Trophoblast cell (in vitro differentiated cells and primary cell): ENCODE measurements at places on chromosomes 1 and 21.

DNA sequence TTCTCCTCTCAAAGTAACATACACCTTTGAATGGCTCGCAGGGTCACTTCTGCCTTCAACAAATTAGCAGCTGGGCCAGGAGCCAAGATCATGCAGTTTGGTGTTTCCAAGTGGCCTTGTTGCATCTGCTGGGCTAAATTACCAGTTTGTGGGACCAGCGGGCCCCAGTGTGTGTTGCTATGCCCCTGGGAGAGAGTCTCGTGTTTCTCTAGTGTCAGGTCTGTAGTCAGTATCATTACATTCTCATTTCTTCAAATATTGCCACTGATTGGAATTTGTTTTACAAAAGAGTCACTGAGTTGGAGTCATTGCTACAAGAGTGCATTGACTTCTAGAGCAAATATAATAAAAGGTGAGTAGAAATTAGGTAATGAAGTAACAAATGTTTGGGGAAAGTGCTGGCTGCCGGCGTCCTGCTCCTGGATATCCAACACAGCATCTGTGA, 35.5 kb downstream of the RHOU start:
- DNase-seq: no peak

DNA sequence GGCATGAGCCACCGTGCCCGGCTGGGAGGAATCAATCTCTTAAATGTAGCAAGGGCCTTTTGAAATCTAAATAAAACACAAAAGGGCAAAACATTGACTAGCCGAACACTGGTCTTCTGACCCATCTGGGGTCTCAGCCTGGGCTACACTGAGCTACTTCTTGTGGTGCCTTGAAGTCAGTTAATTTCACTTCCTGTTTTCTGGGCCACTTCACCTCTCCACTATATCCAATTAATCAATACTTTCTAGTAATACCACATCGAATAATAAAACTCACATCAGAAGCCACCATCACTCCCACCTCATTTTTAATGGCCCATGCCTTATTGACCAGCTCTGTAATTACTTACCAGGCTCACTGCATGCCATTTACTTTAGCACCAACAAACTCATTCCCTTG, 138.0 kb upstream of the SAMSN1 start:
- no peak for DNase-seq

DNA sequence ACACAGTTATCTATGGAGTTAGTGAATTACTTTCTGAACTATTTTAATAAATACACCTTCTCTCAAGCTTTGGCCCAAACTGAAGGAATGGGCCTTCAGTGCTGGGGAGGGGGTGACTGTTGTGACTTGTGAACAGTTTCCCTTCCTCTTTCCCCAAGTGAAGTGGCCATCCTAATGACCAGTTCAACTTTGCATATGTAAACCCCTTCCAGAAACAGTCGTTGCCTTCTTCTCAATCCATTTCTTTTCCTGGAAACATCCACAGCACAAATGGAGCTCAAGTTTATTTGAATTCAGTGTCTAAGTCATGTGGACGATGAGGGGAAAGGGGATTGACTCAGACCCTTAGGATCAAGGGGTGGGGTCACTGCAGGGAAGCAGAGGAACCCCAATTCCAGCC, 1.3 kb upstream of the INPP5B start:
- DNase-seq: no peak

DNA sequence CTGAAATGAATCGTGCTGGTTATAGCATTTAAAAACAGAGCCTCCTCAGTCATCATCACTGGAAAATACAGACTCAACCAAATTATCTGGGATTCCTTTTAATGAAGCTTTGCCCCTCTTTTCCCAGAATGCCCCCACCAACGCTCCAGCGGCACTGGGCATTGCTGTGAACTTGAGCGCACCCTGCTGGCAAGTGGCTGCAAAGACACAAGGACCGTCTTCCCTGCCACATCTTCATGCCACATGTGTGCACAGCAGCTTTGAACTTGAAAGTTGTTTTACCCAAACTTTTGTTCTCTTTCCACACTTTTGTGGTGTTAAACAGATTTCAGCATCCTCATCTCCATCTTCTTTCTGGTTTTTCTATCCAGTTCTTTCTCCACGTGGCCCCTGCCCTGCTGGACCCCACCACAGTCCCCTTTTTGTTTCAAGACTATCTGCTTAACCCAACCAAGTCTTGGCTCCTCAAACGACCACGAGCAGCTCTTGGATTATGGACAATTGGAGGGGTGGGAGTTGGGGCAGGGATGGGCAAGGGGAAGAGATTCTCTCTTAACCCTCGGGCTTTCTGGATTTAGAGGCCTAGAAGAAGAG, 12.8 kb upstream of the LMX1A start:
- DNase-seq: peak; percentile 66

DNA sequence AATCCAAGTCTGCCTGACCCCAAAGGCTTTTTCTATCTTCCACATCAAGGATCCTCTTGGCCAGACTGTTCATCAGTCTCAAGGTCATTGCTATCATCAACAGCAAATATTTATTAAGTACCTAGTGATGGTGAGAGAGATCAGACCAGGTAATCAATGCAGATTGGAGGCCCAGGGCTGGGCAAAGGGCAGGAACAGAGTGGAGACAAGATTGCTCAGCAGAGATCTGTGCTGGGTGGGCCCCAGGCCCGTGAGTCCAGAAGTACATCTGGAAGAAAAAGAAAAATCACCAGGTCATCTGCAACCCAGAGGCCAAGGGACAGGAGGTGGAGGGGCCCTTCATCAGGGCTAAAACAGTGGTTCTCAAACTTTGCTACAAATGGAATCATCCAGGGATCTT, 10.1 kb upstream of the PAQR7 start:
- no peak for DNase-seq

- DNase-seq: no peak
Measured at GRCh38 chr1:213988507-213989001, 781 bp downstream of the PROX1 start.

DNA sequence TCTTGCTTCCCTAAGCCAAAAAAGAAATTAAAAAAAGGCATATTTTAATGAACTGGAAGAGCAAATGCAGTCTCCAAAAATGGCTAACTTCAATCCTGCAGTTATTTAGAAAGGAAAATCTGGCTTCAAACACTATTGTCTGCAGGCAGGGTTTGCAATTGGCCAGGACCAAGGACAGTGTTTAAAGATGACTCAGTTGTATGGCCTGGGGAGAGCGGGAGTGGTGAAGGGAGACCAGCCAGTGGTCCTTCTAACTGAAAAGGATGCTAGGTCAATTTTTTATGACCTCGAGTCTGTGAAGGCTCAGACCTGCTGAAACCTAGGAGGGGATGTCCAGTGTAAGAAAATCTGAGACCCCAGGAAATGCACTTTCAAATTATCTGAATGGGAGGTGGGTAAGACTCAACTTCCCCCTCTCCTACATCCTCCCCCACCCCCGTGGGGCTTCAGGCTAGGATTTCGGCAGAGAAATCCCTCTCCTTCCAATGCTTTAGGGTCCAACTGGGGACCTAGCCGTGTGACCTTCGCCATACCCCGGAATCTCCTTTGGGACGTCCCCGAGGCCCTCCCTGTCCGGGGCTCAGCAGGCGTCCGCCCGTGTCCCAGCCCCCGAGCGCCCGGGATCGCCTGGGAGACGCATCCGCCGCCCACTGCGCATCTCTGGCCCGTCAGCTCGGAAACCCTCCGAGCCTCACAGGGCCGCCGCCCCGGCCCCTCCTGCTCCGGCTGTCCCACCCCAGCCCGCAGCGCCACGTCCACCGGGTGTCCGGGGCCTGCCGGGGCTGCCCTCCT, 602 bp upstream of the RIMKLA start:
- DNase-seq: peak; percentile 31

- DNase-seq: no peak
Measured at GRCh38 chr1:27622828-27623227, 12.2 kb downstream of the FGR start.

DNA sequence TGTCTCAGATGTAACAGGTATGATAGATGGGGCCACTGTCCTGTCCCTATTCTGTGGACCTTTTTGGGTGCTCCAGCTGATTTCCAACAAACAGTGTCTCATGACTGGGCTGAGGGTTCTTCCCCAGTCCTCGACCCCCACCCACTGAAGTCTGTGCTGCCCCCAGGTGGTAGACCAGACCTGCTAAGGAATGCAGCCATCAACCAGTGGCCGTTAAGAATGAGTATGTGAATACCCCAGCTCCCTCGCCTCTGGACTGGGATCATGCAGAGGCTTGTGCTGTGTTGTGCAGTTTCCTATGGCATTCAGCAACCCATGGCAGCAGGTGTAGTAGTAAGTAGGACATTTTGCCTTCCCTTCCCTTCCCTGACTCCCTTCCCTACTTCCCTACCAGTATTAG, 183.1 kb upstream of the KAZN start:
- DNase-seq: no peak

GRCh38 chr1:31585736-31586365, 9.5 kb downstream of the TINAGL1 start:
- DNase-seq: no peak

DNA sequence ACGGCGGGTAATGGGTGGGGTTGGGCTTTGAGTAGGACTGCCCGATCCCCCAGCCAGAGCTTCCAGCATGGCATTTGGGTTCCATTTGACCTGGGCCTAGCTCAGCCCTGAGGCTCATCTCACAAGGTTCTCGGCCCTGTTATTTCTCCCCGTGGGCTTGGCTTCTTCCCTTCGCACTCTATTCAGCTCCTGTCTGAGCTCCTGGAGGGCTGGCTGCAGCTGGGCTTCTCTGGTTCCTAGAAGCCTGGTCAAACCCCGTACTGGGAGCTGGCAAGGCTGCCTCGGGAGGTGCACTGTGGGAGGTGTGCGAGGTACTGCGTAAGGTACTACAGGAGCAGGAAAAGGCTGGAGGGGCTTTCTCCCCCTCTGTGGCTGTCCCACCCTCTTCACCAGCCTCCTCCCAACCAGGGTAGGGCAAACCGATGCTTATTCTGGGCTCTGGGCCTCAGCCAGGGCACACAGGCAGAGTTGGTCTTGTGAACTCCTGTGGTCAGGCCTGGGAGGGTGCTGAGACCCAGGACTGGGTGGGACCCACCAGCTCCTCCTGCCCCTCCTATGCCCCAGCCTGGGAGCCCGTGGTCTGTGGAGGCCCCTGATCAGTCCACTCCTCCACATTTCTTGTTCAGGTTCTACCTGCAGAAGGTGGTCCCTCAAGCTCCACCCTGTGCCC, 814 bp downstream of the A3GALT2 start:
- DNase-seq: no peak

DNA sequence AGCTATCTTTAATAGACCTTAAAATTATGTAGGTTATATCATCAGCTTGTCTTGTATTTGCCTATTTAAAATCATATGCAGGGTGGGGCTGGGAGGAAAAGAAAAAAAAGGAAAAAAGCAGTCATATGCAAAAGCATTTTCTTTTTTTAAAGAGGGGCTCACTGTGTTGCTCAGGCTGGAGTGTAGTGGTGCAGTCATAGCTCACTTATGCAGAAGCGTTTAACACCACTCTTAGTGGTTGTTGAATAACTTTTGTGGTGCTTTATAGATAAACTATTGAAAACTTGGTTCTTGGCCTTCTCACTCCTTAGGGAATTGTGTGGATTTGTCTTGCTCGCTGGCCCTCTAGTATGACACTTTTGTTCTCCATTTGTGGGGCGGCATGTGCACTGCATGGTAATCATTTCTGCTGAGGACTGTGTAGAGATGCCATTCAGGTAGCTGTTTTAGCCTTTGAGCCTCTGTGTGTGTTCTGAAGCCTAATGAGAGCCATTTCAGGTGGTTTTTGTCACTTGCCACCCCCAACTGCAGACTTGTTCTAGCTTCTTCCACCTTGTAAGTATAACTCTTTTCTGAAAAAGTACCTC, 77.8 kb downstream of the KIF1B start:
- DNase-seq: no peak

- no peak for DNase-seq
Measured at GRCh38 chr1:216559359-216559758, 136.1 kb upstream of the USH2A start.

- DNase-seq: no peak
Measured at GRCh38 chr1:201565024-201565730, 26.2 kb downstream of the NAV1 start.

DNA sequence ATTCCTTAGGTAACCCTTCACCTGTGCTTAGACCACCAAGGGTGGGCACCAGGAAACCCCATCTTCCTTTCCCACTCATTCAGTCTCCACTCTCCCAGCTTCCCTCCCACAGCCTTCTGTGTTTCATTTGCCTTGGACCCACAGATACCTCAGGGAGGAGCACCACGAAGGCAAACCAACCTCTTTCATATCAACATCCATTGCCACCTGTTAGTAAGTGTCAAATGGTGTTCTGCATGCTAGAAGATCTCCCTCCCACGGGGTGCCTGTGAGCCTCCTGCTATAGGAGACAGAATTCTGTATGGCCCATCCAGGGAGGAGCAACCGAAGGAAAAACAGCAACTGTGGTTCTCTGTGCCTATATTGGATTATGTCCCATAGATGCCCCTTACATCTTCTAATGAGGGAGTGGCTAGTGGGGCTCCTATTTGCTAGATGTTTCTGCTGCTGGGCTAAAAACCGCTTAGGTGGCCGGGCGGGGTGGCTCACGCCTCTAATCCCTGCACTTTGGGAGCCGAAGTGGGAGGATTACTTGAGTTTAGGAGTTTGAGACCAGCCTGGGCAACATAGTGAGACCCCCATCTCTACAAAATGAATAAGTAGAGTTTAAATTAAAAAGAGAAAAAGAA, 25.6 kb upstream of the SCCPDH start:
- no peak for DNase-seq

GRCh38 chr1:186202271-186202764, 172.7 kb downstream of the TPR start:
- DNase-seq: no peak

- no peak for DNase-seq
Measured at GRCh38 chr21:38383411-38384237, 114.7 kb downstream of the ERG start.

DNA sequence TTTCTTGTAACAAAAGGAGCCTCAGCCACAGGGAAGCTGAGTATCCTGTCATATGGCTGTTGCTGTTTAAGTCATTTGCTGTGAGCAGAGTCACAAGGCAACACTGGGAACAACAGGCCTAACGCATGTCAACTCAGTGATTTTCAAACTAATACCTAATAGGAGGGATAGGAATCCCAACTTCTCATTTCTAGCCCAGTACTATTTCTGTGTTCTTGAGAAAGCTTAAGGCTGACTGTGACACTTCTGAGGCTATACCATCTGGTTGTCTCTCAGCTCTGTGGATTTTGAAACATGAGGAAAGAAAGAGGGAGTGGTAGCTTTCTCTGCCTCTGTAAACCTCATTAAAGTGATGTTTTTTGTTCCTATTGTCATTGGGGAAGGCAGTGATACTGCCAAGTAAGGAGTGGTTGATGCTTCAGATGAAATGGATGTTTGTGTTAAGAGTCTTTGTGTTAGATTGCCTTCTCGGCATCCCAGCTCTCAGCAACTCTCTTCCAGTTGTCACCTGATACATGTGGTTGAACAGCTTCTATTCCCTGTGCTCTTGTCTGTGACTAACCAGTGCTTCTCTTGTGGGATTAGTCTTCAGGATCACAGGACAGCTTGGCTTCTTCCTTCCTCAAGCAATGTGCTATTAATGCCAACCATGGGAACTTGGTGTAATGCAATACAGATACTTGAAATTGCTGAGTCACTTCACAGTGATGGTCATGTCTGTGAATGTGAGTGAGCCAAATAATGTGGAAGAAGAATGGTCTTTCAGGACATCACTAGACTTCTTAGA, 166.8 kb upstream of the IVNS1ABP start:
- peak; percentile 33 for DNase-seq

- DNase-seq: no peak
Measured at GRCh38 chr1:167474191-167474641, 44.1 kb downstream of the CD247 start.

GRCh38 chr1:219790834-219791615, 137.3 kb downstream of the SLC30A10 start:
- DNase-seq: no peak
